GM12878 (cell line): ENCODE measurements at places on chromosomes 2 and 18. TPM values are rescaled to one million over a fixed set of nuclear protein-coding genes. Genes with fewer than 3 reads are reported as not detected.
A peak's percentile ranks its signal among the peaks of the same experiment; 100 is the strongest.

- peak; percentile 1 for DNase-seq
These were observed 241.5 kb downstream of the ICOS start for GRCh38 chr2:204177977-204178522.

GRCh38 chr2:227595797-227596196, 2.9 kb upstream of the SCYGR2 start:
- no peak for DNase-seq

GRCh38 chr18:44835703-44836102, 155.0 kb downstream of the SETBP1 start:
- DNase-seq, result no peak

Gene UGT1A6
- not detected in 2 replicates for total RNA-seq

- DNase-seq, result no peak
These were observed 38.7 kb downstream of the MEMO1 start for GRCh38 chr2:31972059-31972458.

Gene NEURL3
- total RNA-seq, result 0.44 and 0.72 TPM in 2 replicates

GRCh38 chr2:1652034-1652790, 92.1 kb downstream of the PXDN start:
- DNase-seq, result no peak

Gene GNLY
- total RNA-seq, result not detected in 2 replicates

DNA sequence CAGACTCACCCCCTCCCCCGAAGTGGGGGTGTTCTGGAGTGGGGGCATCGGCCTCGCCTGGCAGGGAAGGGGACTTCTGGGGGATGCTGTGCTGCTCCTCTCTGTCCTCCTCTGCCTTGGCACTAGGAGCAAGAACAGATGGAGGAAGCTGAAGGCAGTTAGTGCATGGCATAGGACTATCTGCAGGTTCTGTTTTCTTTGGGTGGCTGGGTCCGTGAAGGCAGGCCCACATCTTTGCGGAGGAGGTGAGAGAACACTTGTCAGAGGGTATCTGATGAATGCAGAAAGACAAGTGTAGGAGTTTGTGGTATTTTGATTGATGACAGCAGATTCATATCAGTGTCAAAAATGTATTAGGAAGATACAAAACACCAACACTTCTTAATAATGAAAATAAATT, 411.4 kb downstream of the TSN start:
- no peak for DNase-seq

DNA sequence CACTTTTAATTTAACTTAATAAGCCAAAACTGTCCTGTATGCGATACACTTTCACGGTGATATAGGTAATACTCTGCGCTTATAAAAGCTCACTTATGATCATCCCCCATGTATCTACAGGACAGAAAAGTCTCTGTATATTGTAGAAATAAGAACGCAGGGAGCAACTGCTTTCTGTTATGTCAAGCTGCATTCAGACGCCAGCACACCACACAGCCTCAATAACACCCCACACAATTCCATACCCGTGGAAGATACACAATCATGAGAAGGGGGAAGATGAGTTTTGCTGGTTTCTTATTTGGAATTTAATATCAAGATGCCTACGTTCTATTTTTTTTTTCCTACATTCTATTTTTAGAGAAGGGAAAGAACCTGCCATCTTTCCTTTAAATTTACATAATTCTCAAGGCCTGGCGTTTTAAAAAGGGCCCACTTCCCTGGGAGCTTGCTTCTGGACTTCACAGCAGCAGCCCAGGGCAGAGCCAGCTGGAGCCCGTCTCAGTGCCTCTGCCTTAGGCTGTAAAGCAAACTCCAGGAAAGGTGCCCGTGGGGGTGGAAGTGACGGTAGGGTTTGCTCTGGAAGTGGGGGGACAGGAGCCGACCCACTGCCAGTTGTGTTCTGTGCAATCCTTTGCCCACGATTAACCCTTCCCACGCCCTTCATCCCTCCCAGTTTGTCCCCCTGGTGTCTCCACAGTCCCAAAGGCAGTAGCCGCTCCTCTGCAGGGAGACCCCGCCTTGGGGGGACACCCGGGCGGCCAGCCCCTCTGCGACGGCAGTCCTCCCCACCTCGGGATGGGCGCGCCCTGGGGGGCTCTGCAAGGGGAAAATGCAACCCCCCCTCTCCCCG, 5.3 kb downstream of the PTGR3 start:
- no peak for DNase-seq

DNA sequence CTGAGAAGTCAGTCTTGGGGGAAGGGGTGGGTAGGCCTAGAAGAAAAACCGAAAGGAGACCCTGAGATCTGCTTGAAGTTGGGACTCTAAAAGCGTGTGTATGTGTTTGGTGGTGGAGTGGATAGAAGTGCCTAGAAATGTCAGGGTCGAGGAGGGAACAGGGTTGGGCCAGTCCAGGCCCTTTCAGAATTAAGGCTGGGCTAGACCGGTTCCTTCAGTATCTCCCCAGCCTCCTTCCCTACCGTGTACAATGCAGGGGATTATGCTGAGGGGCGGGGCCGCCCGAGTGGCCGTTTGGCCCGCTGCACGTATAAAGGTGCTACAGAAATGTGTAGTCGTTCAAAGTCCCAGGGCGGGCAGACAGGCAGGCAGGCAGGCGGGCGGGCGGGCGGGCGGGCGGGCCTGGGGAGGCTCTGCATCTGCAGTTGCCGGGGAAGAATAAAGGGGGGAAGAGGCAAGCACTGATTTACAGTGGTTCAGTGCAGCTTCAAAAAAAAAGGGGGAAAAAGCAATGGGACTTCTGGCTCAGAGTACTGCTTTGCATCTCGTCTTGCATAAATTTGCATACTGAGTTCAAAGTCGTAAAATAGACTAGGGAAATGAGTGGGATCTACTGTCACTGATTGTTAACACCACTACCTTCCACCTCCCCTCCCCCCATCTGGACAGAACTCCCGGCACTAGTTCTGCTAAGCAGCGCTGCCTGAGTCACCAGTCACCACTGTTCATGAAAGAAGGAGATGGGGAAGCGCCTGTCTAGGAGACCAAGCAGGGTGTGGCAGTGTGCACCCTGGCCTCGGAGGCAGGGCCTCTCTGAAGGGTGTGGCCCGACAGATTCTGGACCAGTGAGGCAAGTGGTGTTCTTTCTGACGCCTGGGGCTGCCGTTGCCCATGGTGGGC, 3.6 kb downstream of the IGFBP2 start:
- DNase-seq, result no peak

- DNase-seq, result no peak
These were observed 2.9 kb downstream of the OTOF start for GRCh38 chr2:26475037-26475436.

Gene NOL4
- 8.5 and 10.0 TPM in 2 replicates for total RNA-seq

DNA sequence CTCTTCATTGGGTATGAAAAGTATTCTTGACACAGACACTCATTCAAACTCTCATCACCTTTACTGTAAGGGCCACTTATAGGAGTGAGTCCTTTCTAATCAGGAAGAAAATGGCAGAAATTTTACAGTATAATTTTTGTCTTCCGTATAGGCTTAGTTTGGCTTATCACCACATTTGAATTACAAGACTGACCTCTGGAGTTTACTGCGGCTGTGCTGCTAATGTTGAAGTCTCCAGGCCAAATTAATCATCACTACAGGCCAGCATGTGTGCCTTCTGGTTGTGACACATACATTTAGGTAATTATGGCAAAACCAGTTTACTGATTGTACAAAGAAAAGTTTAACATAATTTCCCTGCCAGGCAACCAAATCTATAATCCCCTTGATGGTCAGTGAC, 753.6 kb upstream of the GCFC2 start:
- DNase-seq, result no peak

DNA sequence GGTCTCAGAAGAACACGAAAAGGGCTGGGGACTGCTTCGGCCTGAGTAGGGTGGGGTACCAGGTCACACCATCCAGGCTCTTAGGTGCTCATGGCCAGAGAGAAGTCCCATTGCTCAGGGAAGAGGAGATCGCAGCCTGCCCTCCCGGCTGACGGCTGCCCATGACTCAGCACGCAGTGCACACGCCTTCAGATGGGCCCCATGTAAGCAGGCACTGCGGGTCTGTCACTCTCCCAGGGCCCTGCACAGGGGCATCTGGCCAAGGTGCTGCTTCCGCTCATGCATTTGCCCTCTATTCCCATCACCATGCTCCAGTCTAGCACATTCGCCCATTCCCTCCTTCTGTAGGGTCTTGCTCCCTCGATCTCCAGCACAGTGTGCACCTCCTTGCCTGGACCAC, 34.7 kb downstream of the SFXN5 start:
- DNase-seq, result no peak

GRCh38 chr2:205496370-205496769, 185.9 kb upstream of the NRP2 start:
- DNase-seq, result no peak

Gene AKAIN1
- not detected in 2 replicates for total RNA-seq

DNA sequence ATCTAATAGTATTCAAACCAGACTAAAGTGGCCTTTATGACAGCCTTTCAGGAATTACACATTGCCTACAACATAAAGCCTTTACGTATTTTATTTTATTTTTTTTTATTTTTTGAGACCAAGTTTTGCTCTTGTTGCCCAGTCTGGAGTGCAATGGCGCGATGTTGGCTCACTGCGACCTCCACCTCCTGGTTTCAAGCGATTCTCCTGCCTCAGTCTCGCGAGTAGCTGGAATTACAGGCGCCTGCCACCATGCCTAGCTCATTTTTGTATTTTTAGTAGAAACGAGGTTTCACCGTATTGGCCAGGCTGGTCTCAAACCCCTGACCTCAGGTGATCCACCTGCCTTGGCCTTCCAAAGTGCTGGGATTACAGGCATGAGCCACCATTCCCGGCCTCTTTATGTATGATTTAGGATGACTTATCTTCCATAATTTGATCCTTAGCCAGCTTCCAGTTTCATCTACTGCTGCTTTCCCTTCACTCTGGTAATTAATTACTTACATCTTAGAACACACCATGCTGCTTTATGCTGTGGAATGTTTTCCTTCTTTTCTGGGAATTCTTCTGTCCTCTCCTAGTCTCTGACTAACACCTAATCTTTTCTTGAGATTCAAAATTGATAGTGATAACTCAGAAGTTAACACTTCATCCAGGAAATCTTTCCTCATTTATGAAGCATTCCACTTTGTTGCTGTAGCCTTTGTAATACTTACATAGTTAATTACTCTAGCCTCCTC, 2.6 kb downstream of the USP14 start:
- DNase-seq, result no peak

- no peak for DNase-seq
These were observed 173.5 kb upstream of the EPB41L3 start for GRCh38 chr18:5717256-5717655.

- no peak for DNase-seq
These were observed 11.5 kb upstream of the CRACDL start for GRCh38 chr2:98947554-98947953.

DNA sequence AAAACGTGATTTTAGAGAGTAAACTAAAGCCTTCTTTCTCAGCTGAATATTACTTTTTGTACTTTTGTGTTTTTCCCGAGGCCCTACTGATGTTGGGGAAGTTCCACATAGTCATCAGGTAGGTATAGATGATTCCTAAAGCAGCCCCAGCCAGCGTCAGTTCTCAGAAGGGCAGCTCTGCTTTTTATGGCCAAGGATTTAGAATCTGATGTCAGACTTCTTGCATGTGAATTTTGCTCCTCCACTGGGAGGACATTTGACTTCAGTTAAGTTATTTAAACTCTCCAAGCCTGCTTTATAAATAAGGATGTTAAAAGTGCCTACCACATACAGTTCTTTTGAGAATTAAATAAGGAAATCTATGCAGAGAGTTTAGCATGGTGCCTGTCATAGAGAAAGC, 130.8 kb downstream of the NCKAP5 start:
- no peak for DNase-seq

GRCh38 chr2:120522151-120522751, 176.3 kb downstream of the INHBB start:
- no peak for DNase-seq

- no peak for DNase-seq
These were observed 69.8 kb upstream of the PDE1A start for GRCh38 chr2:182496596-182496995.

DNA sequence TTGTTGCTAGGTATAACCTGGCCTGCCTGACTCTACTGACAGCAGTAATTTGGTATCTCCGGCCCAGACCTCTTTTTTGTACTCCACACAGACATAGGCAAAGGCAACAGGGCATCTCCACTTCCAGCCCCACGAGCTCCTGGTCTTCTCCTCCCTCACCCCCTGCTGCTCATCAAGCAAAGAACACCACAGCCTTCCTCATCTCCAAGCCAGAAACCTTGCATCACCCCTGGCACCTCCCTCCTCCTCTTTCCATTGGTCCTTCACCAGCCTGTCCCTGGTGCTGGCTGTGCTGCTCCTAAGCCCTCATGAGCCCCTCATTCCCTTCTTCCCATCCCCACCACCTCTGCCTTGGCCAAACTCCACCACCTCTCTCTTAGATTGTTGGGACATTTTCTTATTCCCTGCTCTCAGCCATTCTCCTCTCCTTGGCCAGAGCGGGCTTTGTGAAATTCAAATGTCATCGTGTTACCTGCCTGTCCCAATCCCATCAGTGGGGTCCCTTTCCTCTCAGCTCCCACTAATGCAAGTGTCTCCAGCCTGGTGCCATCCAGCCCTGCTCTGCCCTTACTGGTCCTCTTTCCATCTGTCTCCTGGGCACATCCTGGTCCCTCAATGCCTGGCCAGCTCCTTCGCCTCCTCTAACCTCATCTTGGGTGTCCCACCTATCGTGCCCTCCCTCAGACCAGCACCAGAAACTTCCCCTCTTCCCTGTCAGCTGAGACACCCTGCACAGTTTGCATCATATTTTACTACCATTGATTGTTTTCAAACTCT, 77.4 kb downstream of the INHBB start:
- DNase-seq, result no peak

Gene COLEC11
- 0.66 and 0.74 TPM in 2 replicates for total RNA-seq
